Stimulated activated CD4-positive, alpha-beta T cell treated with anti-CD3 and anti-CD28 coated beads, Interleukin-15, amount 100 ng/mL, for 1 hour (primary cell): ENCODE measurements at places on chromosomes 12 and 14.

- DNase-seq: no peak
These were observed 7.8 kb upstream of the CALM1 start for GRCh38 chr14:90388982-90389381.

- DNase-seq: no peak
These were observed 113.0 kb upstream of the TMEM233 start for GRCh38 chr12:119480551-119480950.

GRCh38 chr12:111558107-111558376, 41.1 kb downstream of the ATXN2 start:
- no peak for DNase-seq

GRCh38 chr14:54374117-54374884, 22.5 kb upstream of the CDKN3 start:
- no peak for DNase-seq

DNA sequence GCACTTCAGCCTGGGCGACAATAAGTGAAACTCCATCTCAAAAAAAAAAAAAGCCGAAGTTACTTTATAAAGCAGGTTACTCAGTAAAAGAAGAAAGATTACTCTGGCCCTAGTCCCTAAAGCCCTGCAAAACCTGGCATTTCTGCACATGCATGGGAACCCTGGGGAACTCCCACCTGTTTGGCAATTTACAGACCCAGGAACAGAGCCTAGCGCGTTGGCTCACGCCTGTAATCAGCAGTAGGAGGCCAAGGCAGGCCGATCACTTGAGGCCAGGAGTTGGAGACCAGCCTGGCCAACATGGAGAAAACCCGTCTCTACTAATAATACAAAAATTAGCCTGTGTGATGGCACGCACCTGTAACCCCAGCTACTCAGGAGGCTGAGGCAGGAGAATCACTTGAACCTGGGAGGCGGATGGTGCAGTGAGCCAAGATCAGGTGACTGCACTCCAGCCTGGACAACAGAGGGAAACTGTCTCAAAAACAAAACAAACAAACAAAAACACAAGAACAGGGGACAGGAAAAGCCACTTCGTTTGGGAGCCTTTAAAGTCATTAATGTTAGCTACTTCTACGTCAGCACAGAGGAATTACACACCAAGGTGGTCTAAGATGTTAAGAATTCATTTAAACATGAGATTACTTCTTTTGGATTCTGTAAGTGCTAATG, 34.1 kb upstream of the SPTSSA start:
- no peak for DNase-seq

DNA sequence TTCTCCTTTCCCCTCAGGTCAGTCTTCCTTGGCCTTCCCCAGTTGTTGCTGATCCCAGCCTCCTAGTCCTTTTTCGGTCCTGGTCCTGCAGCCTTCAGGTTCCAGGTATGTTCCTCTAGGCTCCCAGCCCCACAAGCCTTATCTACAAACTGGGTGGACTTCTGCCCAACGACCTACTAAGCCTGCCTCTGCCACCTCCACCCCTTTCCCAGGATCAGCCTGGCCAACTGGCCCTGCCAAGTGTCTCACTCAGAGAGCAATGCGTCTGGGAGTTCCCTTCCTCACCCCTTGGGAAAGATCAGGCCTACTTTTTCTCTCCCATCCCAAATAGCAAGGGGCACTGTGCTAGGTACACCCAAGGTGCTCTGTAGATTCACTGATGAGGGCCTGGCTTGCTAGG, at the start of gene SERPINA12:
Gene SERPINA12, minus strand, starts transcription at position 114 of the 400 bp plus-strand sequence. CDS start 11,072 bp downstream, outside the sequence.
- no peak for DNase-seq

DNA sequence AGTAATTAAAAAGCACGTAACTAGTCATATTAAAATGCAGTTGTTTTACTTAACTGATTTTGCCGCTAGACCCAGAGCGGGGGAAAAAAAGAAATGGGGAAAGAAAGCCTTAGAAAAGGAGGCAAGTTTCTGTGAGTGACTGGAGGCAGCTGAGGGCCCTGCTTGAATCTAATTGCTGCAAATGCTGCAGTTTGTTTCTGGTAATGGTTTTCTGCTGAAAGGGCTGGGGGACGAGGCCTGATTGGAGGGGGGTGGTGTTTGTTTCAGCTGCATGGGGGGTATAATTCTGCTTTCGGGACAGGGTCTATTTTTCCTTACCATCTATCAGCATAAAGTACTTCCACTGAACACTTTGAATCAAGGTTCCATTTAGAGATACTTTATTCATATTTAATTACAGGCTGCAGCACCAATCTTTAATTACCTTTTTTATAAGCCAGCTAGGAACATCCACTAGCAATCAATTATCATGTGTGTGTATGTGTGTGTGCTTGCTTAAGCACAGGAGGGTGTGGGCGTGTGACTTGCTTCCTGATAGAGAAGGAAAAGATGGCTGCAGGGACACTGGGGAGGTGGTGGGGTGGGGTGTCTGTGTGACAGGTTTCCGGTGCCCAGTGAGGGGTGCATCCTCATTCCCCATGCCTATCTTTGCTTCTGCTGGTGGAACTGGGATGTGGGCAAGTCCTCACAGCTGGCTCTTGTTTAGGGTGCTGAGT, 83.4 kb downstream of the ADCK1 start:
- DNase-seq: no peak
